ENCODE measurements at places on chromosomes 2 and 18.

DNA sequence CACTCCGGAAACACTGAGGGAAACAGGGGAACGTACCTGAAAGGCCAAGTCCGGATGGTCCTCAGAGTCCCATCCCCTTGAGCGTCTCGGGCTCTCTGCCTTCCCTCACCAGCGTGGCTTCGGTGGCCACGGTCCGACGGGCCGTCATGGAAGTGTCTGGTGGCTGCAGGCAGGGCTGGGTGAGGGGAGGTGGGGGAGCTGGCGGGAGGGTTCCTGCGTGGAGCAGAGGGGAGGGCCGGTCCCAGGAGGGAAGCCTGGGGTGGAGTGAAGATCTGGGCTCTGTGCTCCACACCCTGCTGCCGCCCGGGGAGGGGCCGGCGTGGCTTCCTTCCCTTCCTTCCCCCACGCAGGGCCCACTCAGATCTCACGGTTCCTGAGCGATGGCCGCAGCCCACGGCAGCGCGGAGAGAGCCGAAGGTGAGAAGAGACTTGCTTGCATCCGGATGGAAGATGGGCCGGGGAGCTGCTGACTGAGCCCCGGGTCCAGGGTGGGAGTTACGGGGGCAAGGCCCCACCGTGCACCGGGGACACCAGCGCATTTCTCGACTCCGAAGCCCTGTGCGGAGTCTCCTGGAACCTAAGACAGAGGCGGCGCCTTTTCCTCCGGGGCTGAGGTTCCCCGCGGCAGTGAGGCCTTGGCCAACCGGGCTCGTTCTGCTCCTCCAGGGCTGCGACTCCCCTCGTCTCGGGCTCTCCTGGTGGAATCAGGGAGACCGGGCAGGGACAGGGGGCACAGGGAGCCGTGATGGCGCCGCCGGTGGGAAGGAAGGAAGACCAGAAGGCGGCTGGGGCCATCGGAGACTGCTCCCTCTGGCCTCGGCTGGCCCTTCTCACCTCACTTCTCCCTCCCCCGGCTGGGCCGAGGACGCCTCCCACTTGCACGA is 49.1 kb downstream of the KCNF1 start:
- DNase-seq: no peak

- no peak for DNase-seq
These were observed 856 bp downstream of the FAM228A start for GRCh38 chr2:24175631-24176187.

GRCh38 chr2:211070547-211070946 is 514.1 kb downstream of the CPS1 start:
- no peak for DNase-seq

DNA sequence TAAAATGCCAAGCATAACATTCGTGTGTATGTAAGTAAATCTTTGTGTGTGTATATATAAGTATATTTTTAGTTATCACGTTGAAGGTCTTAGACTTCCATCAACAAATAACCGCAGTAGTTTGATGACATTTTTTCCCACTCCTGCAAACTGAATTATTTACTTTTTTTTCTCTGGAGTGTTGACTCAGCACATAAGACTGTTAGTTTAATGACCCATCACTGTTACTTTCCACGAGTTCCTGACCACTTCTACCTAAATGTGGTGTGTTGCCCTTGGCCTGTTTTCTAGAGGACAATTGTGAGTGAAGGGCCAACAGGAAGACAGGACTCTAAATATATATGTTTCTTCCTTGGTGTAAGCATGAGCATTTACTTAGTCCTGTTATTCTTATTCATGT is 71.3 kb upstream of the TXNDC2 start:
- DNase-seq: no peak

DNA sequence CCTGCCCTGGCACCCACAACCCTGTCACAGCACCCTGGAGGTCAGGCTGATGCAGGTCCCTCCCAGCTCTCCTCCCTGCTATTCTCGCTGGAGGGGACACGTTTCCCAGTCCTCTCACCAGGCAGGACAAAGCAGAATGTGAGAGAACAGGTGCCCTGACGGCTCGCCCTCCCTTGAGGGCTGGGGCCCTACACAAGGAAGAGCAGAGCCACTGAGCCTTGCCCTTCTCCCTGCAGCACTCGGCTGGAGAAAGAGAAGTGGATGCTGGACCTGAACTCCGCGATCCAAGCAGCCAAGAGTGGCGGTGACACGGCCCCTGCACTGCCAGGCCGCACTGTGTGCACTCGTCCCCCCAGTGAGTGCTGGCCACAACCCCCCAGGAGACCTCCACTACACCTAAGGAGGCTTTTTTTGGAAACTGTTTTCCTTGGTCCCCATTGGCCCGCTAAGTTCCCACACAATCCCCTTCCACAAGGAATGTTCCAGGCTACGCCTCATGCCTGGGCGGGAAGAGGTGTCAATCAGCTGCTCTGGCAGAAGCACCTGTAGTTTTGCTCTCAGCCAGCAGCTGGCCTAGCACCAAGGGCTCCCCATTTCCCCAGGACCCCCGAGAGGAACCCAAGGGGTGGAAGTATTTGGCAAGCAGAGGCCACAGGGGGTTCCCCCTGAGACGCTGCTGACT is 17.4 kb downstream of the STK25 start:
- no peak for DNase-seq

DNA sequence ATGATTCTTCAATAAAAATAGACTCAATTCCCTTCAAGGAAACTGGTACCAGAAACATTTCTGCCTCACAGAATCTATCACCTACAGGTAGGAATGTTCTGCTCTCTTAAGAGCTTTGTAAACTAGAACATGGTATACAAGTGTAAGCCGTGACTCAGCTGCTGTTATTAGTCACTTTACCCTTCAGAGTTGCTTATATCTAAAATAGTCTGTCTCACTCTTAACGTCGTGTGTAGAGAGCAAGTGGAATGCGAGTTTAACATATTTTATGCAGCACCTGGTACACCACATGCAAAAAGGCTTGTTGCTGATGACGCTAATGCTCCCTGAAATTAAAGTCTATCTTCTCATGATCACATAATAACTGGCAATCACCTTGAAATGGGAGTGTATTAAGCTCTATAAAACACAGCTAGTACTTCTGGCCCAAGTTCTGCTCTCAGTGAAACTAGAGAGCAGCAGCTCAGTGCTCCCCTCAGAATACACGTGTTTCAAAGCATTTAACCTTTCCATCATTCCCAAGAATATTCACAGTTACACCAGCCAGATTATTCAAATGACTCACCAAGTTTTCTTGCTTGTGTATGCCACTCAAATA is 420.0 kb downstream of the ZEB2 start:
- no peak for DNase-seq

DNA sequence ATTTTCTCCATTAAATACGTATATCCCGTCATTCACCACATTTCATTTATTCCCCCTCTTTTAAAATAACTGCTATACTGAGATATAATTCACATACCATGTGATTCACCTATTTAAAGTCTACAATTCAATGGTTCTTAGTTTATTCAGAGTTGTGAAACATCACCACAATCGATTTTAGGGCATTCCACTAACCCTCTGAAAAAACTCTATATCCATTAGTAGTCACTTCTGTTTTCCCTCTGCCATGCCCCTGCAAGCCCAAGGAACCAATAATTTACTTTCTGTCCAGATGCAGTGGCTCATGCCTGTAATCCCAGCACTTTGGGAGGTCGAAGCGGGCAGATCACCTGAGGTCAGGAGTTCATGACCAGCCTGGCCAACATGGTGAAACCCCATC is 95.5 kb upstream of the FZD5 start:
- DNase-seq: no peak

- DNase-seq: no peak
These were observed 131.3 kb upstream of the CBLN2 start for GRCh38 chr18:72675394-72675793.

- no peak for DNase-seq
These were observed 81.4 kb upstream of the VRK2 start for GRCh38 chr2:57965219-57965618.

GRCh38 chr2:14601156-14601770 is 31.3 kb upstream of the LRATD1 start:
- DNase-seq: no peak

- DNase-seq: no peak
These were observed 801.0 kb downstream of the TDRD15 start for GRCh38 chr2:21924640-21925285.

- no peak for DNase-seq
These were observed 243.3 kb downstream of the LOXHD1 start for GRCh38 chr18:46413684-46414083.

DNA sequence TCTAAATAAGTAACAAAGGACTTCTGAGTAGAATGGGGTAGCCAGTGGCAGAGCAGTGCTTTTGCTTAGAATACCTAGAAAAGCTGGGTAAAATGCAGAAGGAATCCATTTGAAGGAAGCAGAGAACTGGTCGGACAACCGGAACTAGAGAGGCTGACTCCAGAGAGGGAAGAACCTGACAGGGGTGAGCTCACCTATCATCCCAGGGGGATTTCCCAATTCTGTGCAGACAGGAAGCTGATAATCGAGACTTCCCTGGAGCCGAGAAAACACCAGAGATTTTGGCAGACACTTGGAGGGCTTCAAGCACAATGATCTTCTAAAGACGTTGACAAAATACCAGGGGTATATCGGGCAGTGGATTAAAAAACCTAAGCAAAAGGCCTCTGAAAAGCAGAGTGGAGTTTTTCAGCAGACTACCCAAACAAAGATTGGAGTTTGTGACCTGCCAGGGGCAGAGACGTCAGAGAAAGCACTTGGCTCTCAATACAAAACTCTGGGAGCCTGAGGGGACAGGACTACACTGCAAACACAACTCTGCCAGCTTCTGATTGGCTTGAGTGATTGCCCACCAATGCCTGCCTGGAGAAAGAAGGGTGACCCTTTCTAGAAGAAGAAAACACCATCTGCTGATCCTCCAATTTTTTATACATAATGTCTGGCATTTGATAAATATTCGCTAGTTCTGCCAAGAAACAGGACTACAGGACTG is 67.5 kb upstream of the TTN start:
- no peak for DNase-seq

- DNase-seq: no peak
These were observed 257.9 kb downstream of the SUCLG1 start for GRCh38 chr2:84201158-84201557.

GRCh38 chr2:173966274-173967098 is 1.3 kb upstream of the SP3 start:
- no peak for DNase-seq

DNA sequence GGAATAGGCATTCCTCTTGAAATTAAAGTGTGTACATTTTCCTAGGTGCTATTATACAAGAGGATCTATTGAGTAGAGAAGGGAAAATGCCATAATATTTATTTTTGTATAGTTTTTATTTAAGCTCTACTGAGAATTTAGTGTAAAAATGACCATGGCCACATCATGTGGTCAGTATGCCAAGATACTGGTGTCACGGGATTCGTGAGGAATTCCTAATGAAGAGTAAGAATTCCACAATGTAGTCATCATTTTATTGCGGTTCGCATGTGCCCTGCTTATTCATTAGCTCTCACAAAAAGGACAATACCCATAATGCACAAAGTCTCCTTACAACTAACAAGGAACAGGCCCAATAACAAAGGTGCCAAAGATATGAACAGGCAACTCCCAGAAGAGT is 39.3 kb upstream of the PARD3B start:
- DNase-seq: no peak

GRCh38 chr2:139529080-139529479 is 748.9 kb upstream of the NXPH2 start:
- DNase-seq: no peak

- DNase-seq: no peak
These were observed 124.7 kb downstream of the ZFP36L2 start for GRCh38 chr2:43101751-43102150.

- DNase-seq: no peak
These were observed 3.5 kb downstream of the ICOS start for GRCh38 chr2:203940039-203940438.

GRCh38 chr2:223731503-223731902 is 105.9 kb downstream of the AP1S3 start:
- no peak for DNase-seq

DNA sequence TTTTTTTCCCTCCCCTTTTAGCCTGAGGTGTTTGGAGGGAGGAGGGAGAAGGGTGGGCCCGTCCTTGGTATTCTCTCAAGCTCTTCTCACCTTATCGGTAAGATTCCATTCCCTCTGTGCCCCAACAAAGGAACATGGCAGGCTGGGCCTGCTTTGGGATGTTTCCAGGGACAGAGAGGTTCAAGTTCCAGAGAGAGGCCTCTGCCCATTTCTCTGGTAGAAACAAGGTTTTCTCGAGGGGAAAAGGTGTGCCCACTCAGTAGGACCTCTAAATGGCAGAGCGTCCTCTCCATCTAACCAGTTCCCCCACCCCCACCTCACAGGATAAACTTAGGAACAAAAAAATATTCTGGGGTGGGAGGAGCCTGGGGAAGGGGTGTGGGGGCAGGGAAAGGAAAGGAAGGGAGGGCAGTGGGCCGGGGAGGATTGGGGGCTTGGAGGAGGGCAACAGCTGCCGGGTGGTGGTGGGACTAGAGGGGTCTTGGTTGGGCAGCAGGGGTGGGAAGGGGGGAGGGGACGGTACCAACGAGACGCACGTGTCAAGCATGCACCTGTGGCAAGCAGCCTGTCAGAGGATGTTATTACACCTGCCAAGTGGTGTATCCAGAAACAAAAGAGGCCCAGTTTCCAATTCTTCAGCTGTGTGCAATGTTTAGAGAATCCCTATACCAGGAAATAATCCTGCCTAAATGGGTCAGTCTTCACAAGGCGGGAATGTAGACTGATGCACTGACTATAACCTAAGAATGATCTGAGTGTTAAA is 2.1 kb downstream of the PCBP1 start:
- DNase-seq: no peak

DNA sequence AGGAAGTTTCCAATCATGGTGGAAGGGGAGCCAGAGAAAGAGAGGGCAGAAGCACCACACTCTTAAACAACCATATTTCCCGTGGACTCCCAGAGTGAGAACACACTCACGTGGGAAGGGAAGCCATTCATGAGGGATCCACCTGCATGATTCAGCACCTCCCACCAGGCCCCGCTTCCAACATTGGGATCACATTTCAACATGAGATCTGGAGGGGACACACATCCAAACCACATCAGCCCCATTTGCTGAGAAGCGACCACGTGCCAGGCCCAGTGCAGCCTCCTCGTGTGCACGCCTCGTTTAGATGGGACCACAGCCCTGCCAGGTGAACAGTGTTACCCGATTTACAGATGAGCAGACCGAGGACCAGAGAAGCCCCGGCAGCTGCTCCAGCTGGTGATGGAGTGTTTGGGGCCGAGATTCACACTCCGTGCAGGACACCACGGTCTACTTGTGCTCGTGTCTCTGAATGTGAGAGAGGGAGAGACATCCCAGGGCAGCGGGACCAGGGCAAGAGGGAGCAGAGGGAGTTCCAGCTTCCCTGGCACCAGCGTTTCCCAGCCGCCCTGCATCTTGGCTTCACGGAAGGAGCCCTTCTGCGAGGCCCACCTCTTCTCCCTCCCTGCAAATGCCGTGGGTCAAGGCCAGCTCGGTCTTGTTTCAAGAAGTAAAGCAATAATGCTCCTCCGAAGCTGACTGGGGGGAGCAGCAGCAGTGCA is 76.9 kb upstream of the ODC1 start:
- no peak for DNase-seq

DNA sequence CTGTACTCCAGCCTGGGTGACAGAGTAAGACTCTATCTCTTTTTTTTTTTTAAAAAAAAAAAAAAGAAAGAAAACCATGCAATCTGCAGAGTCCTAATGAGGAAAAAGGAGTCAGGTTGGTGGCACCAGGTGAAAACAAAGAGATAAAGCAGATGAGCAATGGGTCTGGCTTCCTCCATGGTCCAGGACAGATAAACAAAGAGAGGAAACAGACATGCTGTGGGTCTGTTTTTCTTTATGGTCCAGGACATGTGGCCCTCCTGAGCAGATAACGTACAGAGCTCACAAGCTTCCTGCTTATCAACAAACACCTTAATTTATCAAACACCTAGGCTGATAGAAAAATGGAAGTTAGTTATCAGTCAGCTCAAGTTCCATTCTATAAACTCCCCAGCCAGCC is 24.4 kb upstream of the TUBB6 start:
- no peak for DNase-seq

GRCh38 chr2:205540036-205540435 is 142.3 kb upstream of the NRP2 start:
- no peak for DNase-seq
